ENCODE measurements at places on chromosomes 5 and 9. TPM values are rescaled to one million over a fixed set of nuclear protein-coding genes. Genes with fewer than 3 reads are reported as not detected.
A peak's percentile ranks its signal among the peaks of the same experiment; 100 is the strongest.

- no peak for DNase-seq
Observed at GRCh38 chr9:81782313-81782995, 93.1 kb upstream of the TLE1 start.

DNA sequence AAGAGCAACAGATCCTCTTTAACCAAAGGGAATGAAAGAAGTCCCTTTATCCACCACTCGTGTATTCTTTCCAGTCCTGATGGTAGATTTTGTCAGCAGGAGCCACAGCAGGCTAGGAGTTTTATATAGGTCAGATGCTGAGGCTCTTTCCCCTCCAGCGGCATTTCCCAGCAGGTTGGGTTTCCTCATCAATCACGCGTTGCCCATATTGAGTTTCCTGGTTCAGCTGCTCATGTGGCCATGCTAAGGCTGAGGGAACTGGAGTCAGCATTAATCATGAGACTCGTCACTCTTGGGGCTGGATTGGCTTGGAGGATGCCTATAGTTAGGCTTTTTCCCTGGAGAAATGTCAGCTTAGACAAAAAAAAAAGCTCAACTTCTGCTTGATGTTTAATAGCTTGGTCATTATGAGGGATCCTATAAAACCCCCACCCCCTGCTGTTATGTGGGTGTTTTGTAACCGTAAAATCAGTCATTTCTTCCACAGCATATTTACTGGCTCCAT, 193.4 kb upstream of the GAS1 start:
- DNase-seq, result no peak

GRCh38 chr9:134868751-134869553, 11.7 kb upstream of the FCN2 start:
- DNase-seq, result peak; percentile 26

DNA sequence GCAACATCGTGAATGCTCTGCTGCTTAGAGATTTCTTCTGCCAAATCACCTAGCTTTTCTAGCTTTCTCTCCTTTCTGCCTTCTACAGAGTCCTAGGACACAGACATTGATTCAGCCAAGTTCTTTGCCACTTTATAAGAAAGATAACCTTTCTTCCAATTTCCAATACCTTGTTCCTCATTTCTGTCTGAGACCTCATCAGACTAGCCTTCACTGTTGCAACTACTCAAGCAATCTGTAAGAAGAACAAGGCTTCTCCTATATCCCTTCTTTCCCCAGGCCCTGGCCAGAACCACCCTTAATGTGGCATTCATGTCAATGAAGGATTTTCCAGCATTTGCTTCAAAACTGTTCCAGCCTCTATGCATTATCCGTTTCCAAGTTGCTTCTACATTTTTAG, 24.3 kb downstream of the FBXO10 start:
- no peak for DNase-seq

DNA sequence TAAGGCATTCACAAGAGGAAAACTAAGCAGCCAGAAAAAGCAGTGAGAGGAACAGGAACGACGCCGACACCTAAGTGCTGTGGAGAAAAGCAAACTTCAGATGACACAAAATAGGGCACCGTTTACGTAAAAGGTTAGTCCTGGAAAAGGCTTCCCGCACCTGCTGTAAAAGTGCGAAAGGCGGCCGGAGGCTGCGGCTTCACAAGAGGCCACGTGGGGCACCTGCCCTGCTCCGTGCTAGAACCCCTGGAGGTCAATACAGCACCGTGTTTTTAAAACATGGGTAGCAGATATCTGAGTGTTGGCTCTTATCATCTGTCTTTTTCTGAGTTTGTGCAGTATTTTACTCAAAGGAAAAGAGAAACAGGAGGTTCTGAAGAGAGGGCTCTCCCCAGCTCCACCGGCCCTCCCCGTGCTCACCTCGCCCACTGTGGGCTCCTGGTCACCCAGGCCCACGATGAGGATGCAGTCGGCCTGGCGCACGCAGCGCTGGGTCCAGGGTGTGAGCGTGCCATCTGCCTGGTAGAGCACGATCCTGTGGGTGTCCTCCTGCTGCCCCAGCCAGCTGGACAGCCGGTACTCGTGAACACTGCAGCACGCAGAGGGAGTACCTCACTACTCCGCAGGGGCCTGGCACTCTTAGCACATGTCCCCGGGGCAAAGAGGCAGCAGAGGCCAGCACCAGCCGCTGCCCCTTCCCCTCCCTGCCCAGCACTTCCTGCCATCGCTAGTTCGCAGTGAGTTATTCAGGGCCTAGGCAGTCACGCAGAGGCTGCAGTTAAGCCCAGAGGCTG, 21.0 kb upstream of the NSMF start:
- DNase-seq, result no peak

DNA sequence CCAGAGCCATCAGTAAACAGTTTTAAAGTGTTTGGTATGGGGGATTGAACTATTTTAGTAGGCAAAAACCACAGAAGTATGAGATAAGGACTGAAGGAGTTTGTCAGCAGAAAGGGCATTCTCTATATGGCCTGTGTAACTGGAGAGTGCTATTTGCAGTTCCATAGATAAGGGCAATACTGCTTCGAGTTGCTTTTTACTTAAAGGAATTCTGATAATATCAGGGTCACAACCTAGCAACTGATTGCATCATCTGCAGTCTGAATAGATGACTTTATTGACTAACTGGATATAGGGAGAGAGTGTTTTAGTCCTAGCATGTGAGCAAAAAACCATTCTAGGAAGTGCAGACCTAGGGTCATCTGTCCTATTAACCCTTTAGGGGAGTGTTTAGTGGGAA, 645.2 kb upstream of the PTPRD start:
- DNase-seq, result no peak

- DNase-seq, result no peak
Observed at GRCh38 chr5:161278739-161279660, 267.5 kb downstream of the GABRB2 start.

DNA sequence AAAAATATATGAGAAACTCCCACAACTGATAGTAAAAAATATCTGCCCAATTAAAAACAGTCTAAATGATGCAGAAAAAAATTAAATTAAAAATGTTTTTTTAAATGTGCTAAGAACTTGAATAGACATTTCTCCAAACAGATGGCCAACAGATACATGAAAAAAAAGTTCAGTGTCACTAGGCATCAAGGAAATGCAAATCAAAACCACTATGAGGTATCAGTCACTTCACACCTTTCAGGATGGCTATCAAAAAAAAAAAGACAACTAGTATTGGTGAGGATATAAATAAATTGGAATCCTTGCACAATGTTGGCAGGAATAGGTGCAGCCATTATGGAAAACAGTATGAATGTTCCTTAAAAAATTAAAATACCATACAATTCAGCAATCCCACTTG, 16.6 kb downstream of the ZNF131 start:
- no peak for DNase-seq

- no peak for DNase-seq
Observed at GRCh38 chr5:37576552-37576951, 197.4 kb downstream of the WDR70 start.

GRCh38 chr9:16484180-16484579, 386.3 kb downstream of the BNC2 start:
- no peak for DNase-seq

DNA sequence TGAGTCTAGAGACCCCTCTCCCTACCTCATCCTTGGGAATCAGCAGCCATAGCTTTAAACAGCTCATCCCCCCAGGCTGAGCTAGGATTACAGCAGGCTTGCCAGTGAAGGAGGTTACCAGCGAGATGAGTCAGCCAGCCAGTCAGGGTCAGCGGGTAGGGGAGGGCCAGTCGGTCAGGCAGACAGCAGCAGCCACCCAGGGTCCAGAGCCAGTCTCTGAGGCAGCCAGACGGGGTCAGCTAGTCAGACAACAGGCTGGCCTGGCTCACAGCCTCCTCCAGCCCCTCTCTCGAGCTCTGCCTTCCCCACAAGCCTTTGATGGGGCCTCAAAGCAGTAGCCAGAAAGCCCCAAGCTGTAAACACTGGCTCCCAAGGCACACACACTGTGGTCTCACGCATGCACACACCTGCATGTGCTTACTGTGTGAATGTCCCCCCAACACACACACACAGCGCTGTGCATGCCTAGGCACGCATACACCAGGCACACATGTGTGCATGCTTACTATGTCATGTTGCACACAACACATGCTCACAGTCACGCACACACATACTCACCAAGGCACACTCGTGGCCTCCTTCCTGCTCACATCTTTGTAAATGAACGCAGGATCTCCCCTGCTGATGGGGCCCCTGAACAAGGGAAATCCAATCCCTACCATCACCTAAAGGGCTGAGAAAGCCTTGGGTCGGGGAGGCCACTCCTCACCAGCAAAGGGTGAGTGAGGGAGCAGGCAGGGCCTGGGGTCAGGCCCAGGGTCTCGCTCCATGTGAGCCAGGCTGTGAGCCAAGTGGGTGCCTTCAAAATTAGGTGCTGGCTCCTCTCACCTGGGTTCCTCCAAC, 28.2 kb upstream of the CPLX2 start:
- DNase-seq, result no peak

DNA sequence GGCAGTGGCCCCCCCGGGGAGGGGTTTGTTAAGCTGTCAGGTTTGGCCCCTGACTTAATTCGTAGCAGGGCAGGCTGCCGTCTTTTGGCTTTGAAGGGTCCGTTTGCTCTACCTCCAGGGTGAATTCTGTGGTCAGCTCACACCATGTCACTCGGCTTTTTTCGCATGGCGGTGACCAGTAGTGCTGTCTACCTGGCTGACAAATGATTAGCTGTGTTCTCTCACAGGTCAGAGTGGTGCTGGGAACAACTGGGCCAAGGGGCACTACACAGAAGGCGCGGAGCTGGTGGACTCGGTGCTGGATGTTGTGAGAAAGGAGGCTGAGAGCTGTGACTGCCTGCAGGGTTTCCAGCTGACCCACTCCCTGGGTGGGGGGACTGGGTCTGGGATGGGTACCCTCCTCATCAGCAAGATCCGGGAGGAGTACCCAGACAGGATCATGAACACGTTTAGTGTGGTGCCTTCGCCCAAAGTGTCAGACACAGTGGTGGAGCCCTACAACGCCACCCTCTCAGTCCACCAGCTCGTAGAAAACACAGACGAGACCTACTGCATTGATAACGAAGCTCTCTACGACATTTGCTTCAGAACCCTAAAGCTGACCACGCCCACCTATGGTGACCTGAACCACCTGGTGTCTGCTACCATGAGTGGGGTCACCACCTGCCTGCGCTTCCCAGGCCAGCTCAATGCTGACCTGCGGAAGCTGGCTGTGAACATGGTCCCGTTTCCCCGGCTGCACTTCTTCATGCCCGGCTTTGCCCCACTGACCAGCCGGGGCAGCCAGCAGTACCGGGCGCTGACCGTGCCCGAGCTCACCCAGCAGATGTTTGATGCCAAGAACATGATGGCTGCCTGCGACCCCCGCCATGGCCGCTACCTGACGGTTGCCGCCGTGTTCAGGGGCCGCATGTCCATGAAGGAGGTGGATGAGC, 1.4 kb downstream of the TUBB4B start:
- DNase-seq, result no peak

GRCh38 chr5:59152701-59153245, 569.9 kb downstream of the RAB3C start:
- DNase-seq, result no peak

GRCh38 chr9:127011772-127012171, 97.2 kb downstream of the RALGPS1 start:
- no peak for DNase-seq

GRCh38 chr5:32030222-32030621, 143.9 kb downstream of the GOLPH3 start:
- DNase-seq, result no peak

- no peak for DNase-seq
Observed at GRCh38 chr9:124258607-124259157, 933 bp downstream of the NEK6 start.

FOXD4L3 gene
- total RNA-seq, result not detected

GFI1B gene
- total RNA-seq, result not detected

NINJ1 gene
- total RNA-seq, result 72.0 TPM

RNF180 gene
- total RNA-seq, result 23.2 TPM

MARCOL gene
- total RNA-seq, result not detected

ADAMTSL2 gene
- total RNA-seq, result 18.5 TPM

SHB gene
- total RNA-seq, result 9.3 TPM

FAM78A gene
- 2.4 TPM for total RNA-seq

WNT8A gene
- not detected for total RNA-seq

IGFBPL1 gene
- not detected for total RNA-seq

CCL27 gene
- total RNA-seq, result 0.66 TPM

ANKRD18B gene
- 0.56 TPM for total RNA-seq
